Tibial nerve (tissue), 4 donors: ENCODE measurements at places on chromosomes 2 and 18. TPM values are rescaled to one million over a fixed set of nuclear protein-coding genes. Genes with fewer than 3 reads are reported as not detected.
A peak's percentile ranks its signal among the peaks of the same experiment; 100 is the strongest.

- H3K27ac ChIP-seq, result no peak overlapping the region
- H3K27me3 ChIP-seq, result no peaks in the 10 kb centered on the region
- H3K4me1 ChIP-seq, result peaks cover 15% of the 10 kb centered on the region
- DNase-seq, result no peak
Measured at GRCh38 chr2:237514474-237515130, 27.6 kb downstream of the MLPH start.

DNA sequence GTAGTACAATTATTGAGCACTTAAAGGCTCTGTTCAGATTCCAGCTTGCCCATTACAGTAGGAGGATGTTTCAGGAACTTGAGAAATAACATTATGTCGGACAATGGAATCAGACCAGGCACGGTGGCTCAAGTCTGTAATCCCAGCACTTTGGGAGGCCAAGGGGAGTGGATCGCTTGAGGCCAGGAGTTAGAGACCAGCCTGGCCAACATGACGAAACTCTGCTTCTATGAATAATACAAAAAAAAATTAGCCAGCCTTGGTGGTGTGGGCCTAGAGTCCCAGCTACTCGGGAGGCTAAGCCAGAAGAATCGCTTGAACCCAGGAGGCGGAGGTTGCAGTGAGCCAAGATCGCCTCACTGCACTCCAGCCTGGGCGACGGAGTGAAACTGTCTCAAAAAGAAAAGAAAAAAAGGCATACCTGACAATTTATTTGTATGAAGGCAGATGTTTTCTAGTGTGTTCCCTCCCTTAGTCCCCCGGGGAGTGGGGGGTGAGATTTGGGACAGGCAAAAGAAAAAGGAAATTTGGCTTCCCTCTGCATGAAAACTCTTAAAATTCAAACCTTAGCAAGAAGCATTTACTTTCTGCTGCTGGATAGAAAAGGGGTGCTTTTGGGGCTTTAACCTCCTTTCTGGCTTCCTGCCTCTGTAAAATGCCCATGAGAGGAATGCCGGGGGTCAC lies 13.7 kb upstream of the ZNF532 start:
- H3K27ac ChIP-seq, result peak overlapping the region; percentile 35
- no peaks in the 10 kb centered on the region for H3K36me3 ChIP-seq
- DNase-seq, result peak; percentile 37

- H3K4me3 ChIP-seq, result no peak overlapping the region
- no peak for DNase-seq
- no peaks in the 10 kb centered on the region for H3K4me1 ChIP-seq
- H3K36me3 ChIP-seq, result no peaks in the 10 kb centered on the region
- no peak overlapping the region for H3K27ac ChIP-seq
- H3K27me3 ChIP-seq, result no peaks in the 10 kb centered on the region
Measured at GRCh38 chr2:23346029-23346428, 39.0 kb upstream of the KLHL29 start.

GRCh38 chr2:117958186-117958585 lies 55.7 kb downstream of the CCDC93 start:
- H3K4me1 ChIP-seq, result no peaks in the 10 kb centered on the region
- no peak overlapping the region for H3K4me3 ChIP-seq
- H3K27ac ChIP-seq, result no peak overlapping the region
- no peaks in the 10 kb centered on the region for H3K27me3 ChIP-seq

- H3K4me1 ChIP-seq, result no peaks in the 10 kb centered on the region
- H3K36me3 ChIP-seq, result no peaks in the 10 kb centered on the region
- H3K4me3 ChIP-seq, result no peak overlapping the region
- H3K27ac ChIP-seq, result no peak overlapping the region
- DNase-seq, result no peak
Measured at GRCh38 chr2:98522854-98523253, 78.2 kb downstream of the INPP4A start.

DNA sequence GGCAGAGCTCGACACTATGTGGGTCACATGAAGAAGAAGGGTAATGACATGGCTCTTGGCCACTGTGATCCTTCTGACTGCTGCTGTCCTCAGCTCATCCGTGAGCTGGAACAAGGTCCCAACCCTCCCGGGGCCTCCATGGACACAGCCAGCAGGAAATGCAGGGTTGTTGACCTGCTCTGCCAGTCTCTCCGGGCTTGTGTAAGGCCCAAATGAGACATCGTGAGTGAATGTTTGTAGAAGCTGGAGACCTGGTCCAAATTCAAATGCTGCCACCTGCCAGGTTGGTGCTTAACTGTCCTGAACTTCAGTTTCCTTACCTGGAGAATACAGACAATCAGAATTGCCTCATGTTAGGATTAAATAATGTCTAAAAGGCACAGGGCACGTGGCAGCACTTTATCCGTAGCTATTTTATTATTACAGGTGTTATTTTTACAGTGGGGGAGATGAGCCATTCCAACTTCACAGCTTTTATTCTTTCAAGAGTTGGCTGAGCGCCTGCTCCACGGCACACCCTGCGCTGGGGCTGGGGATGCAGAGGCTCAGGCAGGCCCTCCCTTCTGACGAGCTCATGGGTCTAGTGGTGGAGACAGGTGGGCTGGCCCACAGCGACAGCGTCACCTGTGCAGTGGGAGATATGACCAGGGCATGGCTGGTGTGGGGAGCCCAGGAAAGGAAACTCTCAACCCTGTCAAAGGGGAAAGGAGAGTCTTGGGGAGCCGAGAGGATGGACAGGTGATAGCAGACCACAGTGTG lies 15.1 kb downstream of the ARHGEF4 start:
- H3K4me1 ChIP-seq, result no peaks in the 10 kb centered on the region
- no peaks in the 10 kb centered on the region for H3K27me3 ChIP-seq
- no peak for DNase-seq
- H3K36me3 ChIP-seq, result no peaks in the 10 kb centered on the region
- no peak overlapping the region for H3K4me3 ChIP-seq

- H3K27ac ChIP-seq, result no peak overlapping the region
- no peaks in the 10 kb centered on the region for H3K36me3 ChIP-seq
- no peak for DNase-seq
- no peaks in the 10 kb centered on the region for H3K4me1 ChIP-seq
Measured at GRCh38 chr2:18444806-18445205, 115.6 kb downstream of the RDH14 start.

- no peak for DNase-seq
- H3K36me3 ChIP-seq, result no peaks in the 10 kb centered on the region
- H3K27ac ChIP-seq, result no peak overlapping the region
- H3K4me3 ChIP-seq, result no peak overlapping the region
Measured at GRCh38 chr2:155218945-155219344, 520.5 kb downstream of the KCNJ3 start.

DNA sequence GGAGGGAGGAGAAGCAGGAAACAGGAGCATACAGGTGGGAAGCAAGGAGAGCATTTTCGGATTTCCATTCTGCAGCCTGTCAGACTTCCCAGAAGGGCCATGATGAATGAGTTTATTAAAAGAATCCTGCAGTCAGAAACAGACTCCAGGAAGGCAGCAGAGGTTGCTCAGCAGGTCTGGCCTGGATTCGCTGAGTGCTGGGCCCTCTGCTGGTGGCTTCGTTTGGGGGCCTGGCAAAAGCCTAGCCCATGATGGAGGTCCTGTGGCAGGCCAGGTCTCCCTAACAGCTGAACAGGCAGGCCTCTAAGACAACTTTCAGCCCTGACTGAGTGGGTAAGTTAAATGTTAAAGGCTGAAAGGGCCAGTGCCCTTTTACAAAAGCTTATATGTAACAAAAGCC lies 108.2 kb upstream of the CAPN13 start:
- no peak overlapping the region for H3K4me3 ChIP-seq
- no peak for DNase-seq
- no peaks in the 10 kb centered on the region for H3K27me3 ChIP-seq
- no peaks in the 10 kb centered on the region for H3K4me1 ChIP-seq
- H3K27ac ChIP-seq, result no peak overlapping the region
- H3K36me3 ChIP-seq, result no peaks in the 10 kb centered on the region

- H3K4me1 ChIP-seq, result no peaks in the 10 kb centered on the region
- H3K36me3 ChIP-seq, result no peaks in the 10 kb centered on the region
- no peak overlapping the region for H3K27ac ChIP-seq
- H3K4me3 ChIP-seq, result no peak overlapping the region
Measured at GRCh38 chr18:10197097-10197496, 257.3 kb upstream of the APCDD1 start.

GRCh38 chr2:189500456-189501160 lies 59.3 kb downstream of the WDR75 start:
- no peaks in the 10 kb centered on the region for H3K36me3 ChIP-seq
- no peaks in the 10 kb centered on the region for H3K27me3 ChIP-seq
- no peaks in the 10 kb centered on the region for H3K4me1 ChIP-seq
- no peak overlapping the region for H3K4me3 ChIP-seq
- H3K27ac ChIP-seq, result no peak overlapping the region

GRCh38 chr2:169759987-169760386 lies 26.4 kb downstream of the KLHL23 start:
- H3K4me3 ChIP-seq, result no peak overlapping the region
- no peaks in the 10 kb centered on the region for H3K27me3 ChIP-seq
- no peak overlapping the region for H3K27ac ChIP-seq
- H3K36me3 ChIP-seq, result peaks cover 8% of the 10 kb centered on the region

- H3K27me3 ChIP-seq, result no peaks in the 10 kb centered on the region
- H3K36me3 ChIP-seq, result no peaks in the 10 kb centered on the region
- peaks cover 12% of the 10 kb centered on the region for H3K4me1 ChIP-seq
- peak; percentile 44 for DNase-seq
- no peak overlapping the region for H3K27ac ChIP-seq
- no peak overlapping the region for H3K4me3 ChIP-seq
Measured at GRCh38 chr2:119387381-119388129, 20.8 kb downstream of the DBI start.

GRCh38 chr2:49003201-49003600 lies 151.1 kb downstream of the FSHR start:
- DNase-seq, result no peak
- no peaks in the 10 kb centered on the region for H3K4me1 ChIP-seq
- H3K27ac ChIP-seq, result no peak overlapping the region
- H3K36me3 ChIP-seq, result no peaks in the 10 kb centered on the region
- H3K27me3 ChIP-seq, result no peaks in the 10 kb centered on the region
- H3K4me3 ChIP-seq, result no peak overlapping the region

- H3K27ac ChIP-seq, result no peak overlapping the region
- H3K4me1 ChIP-seq, result no peaks in the 10 kb centered on the region
- DNase-seq, result no peak
- no peak overlapping the region for H3K4me3 ChIP-seq
Measured at GRCh38 chr18:29726646-29727045, 1315.9 kb downstream of the DSC3 start.

GRCh38 chr2:171894612-171894947 lies 536 bp upstream of the SLC25A12 start:
- no peaks in the 10 kb centered on the region for H3K27me3 ChIP-seq
- peaks cover 4% of the 10 kb centered on the region for H3K36me3 ChIP-seq
- H3K4me3 ChIP-seq, result peak overlapping the region; percentile 63
- no peak for DNase-seq
- H3K27ac ChIP-seq, result peak overlapping the region; percentile 71
- peaks cover 14% of the 10 kb centered on the region for H3K4me1 ChIP-seq

GRCh38 chr2:26178246-26178645 lies 5.4 kb downstream of the GAREM2 start:
- peaks cover 16% of the 10 kb centered on the region for H3K4me1 ChIP-seq
- H3K4me3 ChIP-seq, result peak overlapping the region; percentile 56
- no peaks in the 10 kb centered on the region for H3K36me3 ChIP-seq

DNA sequence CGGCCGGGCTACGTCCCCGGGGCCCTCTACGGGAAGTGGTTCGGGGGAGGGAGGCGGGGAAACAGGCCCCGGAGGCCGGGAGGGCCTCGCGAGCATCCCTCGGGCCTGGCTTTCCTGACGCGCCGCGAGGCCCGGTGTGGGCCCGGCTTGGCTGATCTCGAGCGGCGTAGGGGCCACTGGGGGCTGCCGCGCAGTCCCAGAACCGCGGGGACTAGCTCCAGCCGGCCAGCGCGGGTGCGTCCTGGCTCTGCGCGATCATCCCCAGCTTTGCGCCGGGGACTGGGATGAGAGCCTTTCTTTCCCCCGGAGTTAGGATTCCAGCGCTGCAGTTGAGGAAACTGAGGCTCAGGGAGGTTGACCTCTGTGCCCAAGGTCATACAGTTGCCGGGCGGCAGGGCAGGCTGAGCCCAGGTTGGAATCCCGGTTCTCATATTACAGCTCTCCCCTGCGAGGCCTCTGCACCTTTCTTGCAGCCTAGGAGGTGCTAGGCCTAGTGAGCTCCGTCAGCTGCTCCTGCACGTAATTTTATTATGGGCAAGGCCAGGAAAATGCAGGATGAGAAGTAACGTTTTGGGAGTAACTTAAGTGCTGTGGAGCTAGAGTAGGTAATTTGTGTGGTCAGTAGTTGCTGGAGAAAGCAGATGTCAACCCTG lies 501 bp downstream of the LPIN1 start:
- H3K27me3 ChIP-seq, result no peaks in the 10 kb centered on the region
- H3K36me3 ChIP-seq, result no peaks in the 10 kb centered on the region
- peak overlapping the region; percentile 95 for H3K4me3 ChIP-seq
- H3K27ac ChIP-seq, result peak overlapping the region; percentile 92
- no peak for DNase-seq

GRCh38 chr2:40039549-40039948 lies 260.5 kb upstream of the THUMPD2 start:
- no peak overlapping the region for H3K27ac ChIP-seq
- H3K36me3 ChIP-seq, result no peaks in the 10 kb centered on the region
- H3K4me3 ChIP-seq, result no peak overlapping the region
- no peaks in the 10 kb centered on the region for H3K27me3 ChIP-seq
- DNase-seq, result no peak
- no peaks in the 10 kb centered on the region for H3K4me1 ChIP-seq

The EFEMP1 gene
- total RNA-seq, result 253 TPM

The LYPD6 gene
- total RNA-seq, result 2.4 TPM

The CRYGA gene
- total RNA-seq, result not detected

The TRIP12 gene
- total RNA-seq, result 190 TPM

The RTP5 gene
- not detected for total RNA-seq

The M1AP gene
- total RNA-seq, result not detected

The FARP2 gene
- 123 TPM for total RNA-seq
